ENCODE measurements at places on chromosomes 4 and X. TPM values are rescaled to one million over a fixed set of nuclear protein-coding genes. Genes with fewer than 3 reads are reported as not detected.

The MUC7 gene
- total RNA-seq: not detected

The SLC25A4 gene
- 12.2 TPM for total RNA-seq

The SLC2A9 gene
- 0.86 TPM for total RNA-seq

The KCNIP4 gene
- total RNA-seq: not detected

The KCND1 gene
- 0.36 TPM for total RNA-seq

The HSPA4L gene
- 29.3 TPM for total RNA-seq

The FRMD7 gene
- total RNA-seq: not detected

The HEPH gene
- total RNA-seq: 1.8 TPM

The RAB41 gene
- total RNA-seq: not detected

The FAM133A gene
- total RNA-seq: not detected

The NAA10 gene
- total RNA-seq: 132 TPM

The ANXA3 gene
- total RNA-seq: 132 TPM

The UGT2B10 gene
- not detected for total RNA-seq

The LNX1 gene
- total RNA-seq: 1.8 TPM

The ASMT gene
- total RNA-seq: not detected

The MEPE gene
- not detected for total RNA-seq

Data from thoracic aorta endothelial cell (primary cell).